ENCODE measurements at places on chromosomes 5 and 9.

DNA sequence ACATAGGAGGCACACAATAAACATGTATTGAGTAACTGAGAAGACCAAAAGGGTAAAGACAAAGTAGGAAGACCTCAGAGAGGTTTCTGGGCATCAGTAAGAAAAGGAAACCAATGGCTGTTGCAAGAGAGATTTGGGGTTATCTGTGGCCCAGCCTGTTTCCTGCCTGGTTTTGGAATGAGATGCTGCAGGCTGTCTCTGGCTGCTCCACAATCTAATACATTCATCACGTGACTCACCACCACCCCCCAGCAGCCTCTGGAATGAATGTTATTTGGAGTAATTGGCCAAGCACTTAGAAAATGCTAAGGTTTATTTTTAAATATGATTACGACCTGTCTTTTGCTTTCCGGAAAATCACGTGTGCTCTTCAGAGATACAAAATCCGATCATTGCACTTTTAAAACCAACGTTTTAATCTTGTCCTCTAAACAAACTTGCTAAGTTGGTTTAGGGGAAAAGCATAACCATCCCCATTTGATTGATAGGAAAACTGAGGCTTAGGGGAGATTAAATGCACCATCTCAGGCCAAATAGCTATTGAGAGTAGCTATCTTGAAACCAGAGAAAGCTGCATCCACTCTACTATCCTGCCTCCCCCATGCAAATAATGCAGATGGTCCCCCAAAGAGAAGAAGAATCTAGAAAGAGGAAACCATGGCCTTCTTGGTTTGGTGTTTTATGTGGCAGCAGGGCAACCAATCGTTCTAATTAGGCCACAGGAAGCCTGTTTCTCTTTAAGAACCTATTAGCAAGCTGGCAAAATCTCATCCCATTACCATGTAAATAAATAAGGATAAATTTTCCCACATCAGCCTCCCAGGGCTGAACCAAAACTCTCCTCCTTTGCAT lies 151.8 kb upstream of the ADRA1B start:
- no peak for DNase-seq

DNA sequence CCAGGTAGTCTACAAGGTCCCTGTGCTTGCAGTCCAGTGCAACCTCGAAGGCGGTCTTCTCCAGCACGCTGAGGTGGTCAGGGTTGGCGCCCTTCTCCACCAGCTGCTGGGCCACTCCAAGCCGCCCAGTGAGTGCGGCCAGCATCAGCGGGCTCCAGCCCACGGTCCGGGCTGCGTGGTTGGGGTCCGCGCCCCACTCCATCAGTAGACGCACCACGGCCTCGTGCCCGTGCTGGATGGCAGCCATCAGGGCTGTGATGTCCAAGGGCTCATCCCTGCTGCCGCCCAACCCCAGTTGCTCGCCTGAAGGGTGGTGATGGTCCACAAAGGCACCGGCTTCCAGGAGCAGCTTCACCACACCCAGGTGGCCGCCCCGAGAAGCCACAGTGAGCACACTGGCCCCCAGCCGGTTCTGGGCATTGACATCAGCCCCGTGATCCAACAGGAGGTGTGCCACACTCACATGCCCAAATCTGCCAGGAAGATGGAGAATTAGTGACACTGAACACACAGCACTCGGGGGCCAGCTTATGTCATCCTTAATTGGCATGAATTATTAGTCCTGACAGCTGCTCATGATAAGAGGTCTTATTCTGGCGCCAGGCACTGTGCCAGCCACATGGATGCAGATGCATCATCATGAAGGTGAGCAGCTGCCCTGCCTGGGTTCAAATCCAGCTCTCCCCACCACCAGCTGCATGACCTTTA lies 6.1 kb downstream of the ANKS6 start:
- no peak for DNase-seq

DNA sequence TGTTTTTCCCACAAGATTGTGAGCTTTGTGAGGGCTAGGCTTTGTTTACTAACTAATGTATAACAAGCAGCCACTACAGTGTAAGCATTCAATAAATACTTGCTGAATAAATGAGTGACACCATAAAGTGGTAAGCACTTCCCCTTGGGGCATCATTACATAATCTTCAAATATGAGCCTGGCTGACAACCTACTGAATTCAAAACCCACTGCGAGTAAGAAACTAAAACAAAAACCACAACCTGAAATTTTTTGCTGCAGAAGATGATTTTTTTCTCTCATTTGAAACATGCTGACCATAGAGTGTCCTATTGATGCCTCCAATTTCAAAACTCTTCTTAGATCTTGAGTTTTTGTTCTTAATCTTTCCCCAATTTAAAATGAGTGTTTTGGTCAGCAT lies 331.3 kb upstream of the CCNG1 start:
- DNase-seq: no peak

GRCh38 chr5:140553657-140554056 lies 3.6 kb downstream of the SRA1 start:
- no peak for DNase-seq

GRCh38 chr9:116546711-116547581 lies 140.2 kb upstream of the TRIM32 start:
- DNase-seq: no peak

GRCh38 chr5:179836225-179837019 lies 15.7 kb downstream of the SQSTM1 start:
- no peak for DNase-seq

- no peak for DNase-seq
These were observed 8.6 kb downstream of the GPR151 start for GRCh38 chr5:146507428-146507827.

GRCh38 chr9:78295731-78296130 lies 1.2 kb upstream of the PSAT1 start:
- no peak for DNase-seq

DNA sequence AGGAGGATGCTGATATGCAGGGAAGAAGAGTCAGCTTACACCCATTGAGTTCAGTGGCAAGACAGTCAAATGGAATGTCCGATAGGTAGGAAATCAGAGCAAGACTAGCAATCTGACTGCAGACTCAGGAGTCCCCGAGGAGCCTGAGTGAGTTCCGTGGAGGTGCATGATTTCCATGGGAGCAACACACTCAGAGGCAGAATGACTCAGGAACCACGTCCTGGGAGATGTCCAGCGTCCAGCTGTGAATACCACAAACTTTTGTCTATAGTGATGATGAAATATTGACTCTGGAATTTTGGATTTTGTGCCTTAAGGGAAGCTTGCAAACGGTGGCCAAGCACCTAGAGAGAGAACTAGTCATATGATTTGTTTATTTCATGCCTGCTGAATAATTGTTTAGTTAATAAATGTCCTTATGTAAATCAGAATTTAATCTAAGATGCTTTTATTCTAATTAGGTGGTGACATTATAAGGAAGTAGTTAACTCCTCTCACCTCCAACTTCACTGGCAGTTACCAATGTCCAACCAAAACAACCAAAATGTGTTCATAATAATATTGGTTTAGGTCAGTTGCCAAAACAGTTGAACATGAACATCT lies 100.4 kb downstream of the PDE4D start:
- DNase-seq: no peak

DNA sequence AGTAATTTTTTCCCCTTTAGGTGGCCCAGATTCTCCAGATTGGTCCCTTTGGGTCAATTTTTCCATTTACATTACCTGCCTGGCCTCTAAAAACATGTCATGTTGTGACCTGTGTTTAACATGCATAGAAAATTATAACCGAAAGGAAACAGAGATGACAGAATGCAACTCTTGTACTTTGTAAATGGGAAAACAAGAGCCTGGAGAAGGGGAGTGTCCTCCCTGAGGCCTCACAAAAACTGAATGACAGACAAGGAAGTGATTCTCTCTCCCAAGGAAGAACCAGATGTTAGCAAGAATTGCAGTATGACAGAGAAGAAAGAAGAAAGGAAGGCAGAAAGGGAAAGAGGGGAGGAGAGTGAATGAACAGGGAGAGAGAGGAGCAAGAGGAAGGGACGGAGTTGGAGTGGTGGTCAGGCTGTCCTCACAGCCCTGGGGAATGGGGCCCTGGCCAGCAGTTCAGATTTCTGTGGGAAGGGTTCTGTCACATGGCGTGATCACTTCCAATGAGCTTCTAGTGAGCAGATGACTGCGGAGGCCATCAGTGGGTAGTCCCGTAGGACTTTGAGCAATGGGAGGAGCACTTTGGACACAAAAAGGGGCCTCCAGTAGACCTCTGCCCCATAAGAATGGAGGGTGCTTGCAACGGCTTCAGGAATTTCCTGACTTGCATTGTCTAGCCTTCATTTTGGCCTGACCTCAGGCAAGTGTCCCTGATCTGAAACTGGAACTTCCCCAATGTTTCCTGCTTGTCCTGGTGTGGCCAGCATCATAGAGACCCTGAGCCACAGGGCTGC lies 31.6 kb downstream of the ABLIM3 start:
- DNase-seq: no peak

- no peak for DNase-seq
These were observed 23.1 kb downstream of the CXXC5 start for GRCh38 chr5:139671096-139671841.

- no peak for DNase-seq
These were observed 163.8 kb upstream of the KLF4 start for GRCh38 chr9:107653263-107653821.

- DNase-seq: no peak
These were observed 3.1 kb upstream of the ZNF474 start for GRCh38 chr5:122126177-122126755.

DNA sequence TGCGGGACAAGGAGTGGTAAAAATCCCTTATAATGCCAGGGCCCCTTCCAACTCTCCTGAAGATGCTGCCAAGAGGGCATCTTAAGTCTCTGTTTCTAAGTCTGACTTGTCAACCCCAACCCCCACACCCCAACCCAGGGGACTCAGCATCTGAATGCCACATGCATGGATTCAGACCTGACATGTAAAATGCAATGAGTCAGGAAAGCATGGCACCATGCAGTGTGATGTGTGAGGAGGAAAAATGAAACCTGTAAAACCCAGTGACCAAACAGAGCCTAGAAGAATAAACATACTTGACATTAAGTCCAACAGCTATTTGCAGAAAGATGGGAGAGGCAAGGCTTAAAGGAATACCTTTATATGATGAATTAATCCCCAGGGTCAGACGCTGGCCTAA lies 112.4 kb downstream of the ASTN2 start:
- no peak for DNase-seq

GRCh38 chr9:3916411-3916810 lies 383.5 kb downstream of the GLIS3 start:
- DNase-seq: no peak

GRCh38 chr5:161155451-161155850 lies 303.4 kb upstream of the ATP10B start:
- DNase-seq: no peak

- DNase-seq: no peak
These were observed 520.0 kb downstream of the SPOCK1 start for GRCh38 chr5:136979131-136979530.

DNA sequence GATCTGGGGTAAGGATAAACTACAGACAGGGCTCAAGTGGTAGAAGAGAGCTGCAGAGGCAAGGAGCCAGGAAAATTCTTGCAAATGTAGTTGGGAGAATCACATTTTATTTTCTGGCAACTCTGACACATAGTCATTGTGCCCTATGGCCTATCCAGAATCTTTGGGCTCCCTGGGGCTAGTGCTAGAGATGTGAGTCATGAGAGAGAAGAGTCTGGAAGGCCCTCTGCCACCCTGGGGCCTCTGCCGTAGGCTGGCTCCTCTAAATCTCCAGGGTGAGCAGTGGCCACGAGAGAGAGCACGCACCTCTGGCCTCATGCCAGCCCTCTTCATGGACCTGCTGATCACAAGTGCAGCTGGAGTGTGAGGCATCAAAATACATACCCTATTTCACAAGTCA lies 74.3 kb upstream of the SSBP2 start:
- DNase-seq: no peak

GRCh38 chr5:35835796-35836742 lies 20.6 kb upstream of the IL7R start:
- no peak for DNase-seq

- no peak for DNase-seq
These were observed 919.0 kb downstream of the TAF11L14 start for GRCh38 chr5:18553269-18553668.

GRCh38 chr5:171263181-171263580 lies 45.9 kb upstream of the TLX3 start:
- DNase-seq: no peak

DNA sequence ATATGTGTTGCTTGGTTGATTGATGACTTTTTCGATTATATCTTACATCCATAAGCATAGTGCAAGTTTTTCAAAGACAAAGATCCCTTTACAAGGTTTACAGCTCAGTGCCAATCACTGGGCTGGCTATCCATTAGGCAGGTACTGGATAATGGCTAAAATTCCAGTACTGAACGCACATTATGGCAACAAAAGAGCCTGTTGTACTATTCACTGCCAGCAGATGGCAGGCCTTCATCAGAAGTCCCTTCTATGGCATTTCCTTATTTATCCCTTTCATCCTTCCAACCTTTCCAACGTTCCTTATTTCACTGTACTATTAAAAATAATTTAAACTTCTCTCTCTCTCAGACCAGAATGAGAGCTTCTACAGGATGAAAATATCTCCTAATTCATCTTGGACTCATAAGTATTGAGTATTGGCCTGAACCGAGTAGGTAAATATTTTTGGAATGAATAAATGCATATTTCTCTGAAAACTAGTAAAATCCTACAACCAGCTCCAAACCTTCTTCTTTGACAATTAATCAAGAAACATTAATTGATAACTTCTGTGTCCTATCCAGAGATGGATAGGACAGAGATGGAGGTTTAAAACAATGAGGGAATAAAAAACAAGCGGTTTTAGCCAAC lies 6.7 kb upstream of the WNT8A start:
- DNase-seq: no peak

DNA sequence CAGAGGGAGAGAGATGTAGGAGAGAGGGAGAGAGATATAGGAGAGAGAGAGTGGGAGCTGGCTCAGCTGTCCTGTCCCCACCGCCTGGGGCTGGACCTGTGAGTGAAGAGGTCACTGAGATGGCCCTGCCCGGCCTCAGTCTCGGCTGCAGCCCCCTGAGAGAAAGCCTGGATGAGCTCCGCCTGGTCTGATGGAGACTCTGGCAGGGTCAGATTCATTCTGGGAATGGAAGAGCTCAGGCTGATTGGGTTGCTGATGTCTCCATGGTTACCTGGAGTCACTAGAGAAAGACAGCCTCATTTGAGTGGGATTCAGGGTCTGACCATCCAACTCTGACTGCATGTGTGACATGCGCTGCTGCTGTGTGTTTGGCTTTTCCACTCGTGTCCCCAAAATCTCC lies 27.1 kb upstream of the SEMA4D start:
- no peak for DNase-seq

GRCh38 chr5:2805080-2805479 lies 53.6 kb upstream of the IRX2 start:
- no peak for DNase-seq

- no peak for DNase-seq
These were observed 27.8 kb downstream of the RUSC2 start for GRCh38 chr9:35517552-35518224.

All from mucosa of descending colon (tissue), 3 donors.